ENCODE measurements at places on chromosomes 12 and 14. TPM values are rescaled to one million over a fixed set of nuclear protein-coding genes. Genes with fewer than 3 reads are reported as not detected.

Gene TAS2R7
- 0.69 TPM for total RNA-seq

Gene GPR65
- 0.23 TPM for total RNA-seq

Gene SLC7A8
- 14.8 TPM for total RNA-seq

Gene PIANP
- 4.4 TPM for total RNA-seq

Gene SRRM4
- total RNA-seq = 11.5 TPM

Gene ZNF664
- 82.8 TPM for total RNA-seq

Gene RALGAPA1
- total RNA-seq = 189 TPM

Gene WBP11
- total RNA-seq = 28.4 TPM

Gene OR4E2
- not detected for total RNA-seq

Gene TAS2R30
- total RNA-seq = 9.5 TPM

Gene NR4A1
- total RNA-seq = 11.1 TPM

Gene TMPRSS12
- total RNA-seq = not detected

Gene LYZ
- 7.4 TPM for total RNA-seq

Gene ASB2
- 1.4 TPM for total RNA-seq

Gene TRHDE
- total RNA-seq = 24.2 TPM

Gene ASCL1
- total RNA-seq = 14.5 TPM

Gene GPATCH2L
- total RNA-seq = 86.5 TPM

Gene KCNA1
- total RNA-seq = 6.7 TPM

Gene VAMP1
- total RNA-seq = 27.2 TPM

Gene NID2
- 13.6 TPM for total RNA-seq

Gene EFS
- 9.7 TPM for total RNA-seq

Gene HSPB8
- 9.2 TPM for total RNA-seq

Gene AKT1
- total RNA-seq = 99.0 TPM

Gene CLEC9A
- not detected for total RNA-seq

Gene TMEM119
- 2.8 TPM for total RNA-seq

Gene TMTC1
- total RNA-seq = 42.4 TPM

Gene ZNF891
- 9.5 TPM for total RNA-seq

Data from diencephalon (tissue), 1 donor.